ENCODE measurements at places on chromosomes 7 and 10. TPM values are rescaled to one million over a fixed set of nuclear protein-coding genes. Genes with fewer than 3 reads are reported as not detected.

Gene EPDR1
- total RNA-seq = 0.64 TPM

Gene RSU1
- total RNA-seq = 45.6 TPM

Gene ITGB1
- 43.3 TPM for total RNA-seq

Gene HOXA5
- not detected for total RNA-seq

- no peak overlapping the region for H3K27ac ChIP-seq
- no peak overlapping the region for H3K4me3 ChIP-seq
- DNase-seq = no peak
- H3K27me3 ChIP-seq = no peaks in the 10 kb centered on the region
These were observed 132.8 kb downstream of the SEMA3C start for GRCh38 chr7:80785961-80786536.

DNA sequence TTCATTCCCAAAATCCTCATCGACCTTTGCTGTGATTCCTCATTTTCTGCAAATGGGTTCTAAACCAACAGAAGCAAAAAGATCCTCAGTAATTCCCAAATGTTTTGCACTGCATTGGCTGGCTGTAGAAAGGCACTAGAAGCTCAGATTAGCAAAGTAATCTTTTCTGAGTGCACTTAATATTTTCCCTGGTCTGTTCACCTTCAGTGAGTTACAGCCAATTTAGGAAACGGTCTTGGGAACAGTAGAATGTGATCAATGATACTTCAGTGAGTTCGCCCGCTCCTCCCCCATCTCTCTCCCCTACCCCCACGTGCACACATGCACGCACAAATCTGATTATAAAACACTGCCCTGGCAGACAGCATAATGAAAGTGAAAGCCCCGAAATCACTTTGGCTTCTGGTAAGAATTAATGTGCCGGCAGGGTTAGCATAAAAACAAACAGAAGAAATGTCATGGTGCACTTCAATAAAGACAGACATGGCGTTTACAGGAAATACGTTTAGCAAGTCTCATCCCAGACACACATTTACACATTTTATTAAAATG, 201.3 kb upstream of the CDCA7L start:
- H3K4me3 ChIP-seq = no peak overlapping the region
- H3K36me3 ChIP-seq = no peaks in the 10 kb centered on the region
- H3K27me3 ChIP-seq = no peaks in the 10 kb centered on the region
- DNase-seq = no peak

- no peaks in the 10 kb centered on the region for H3K36me3 ChIP-seq
- H3K4me1 ChIP-seq = no peaks in the 10 kb centered on the region
- no peak overlapping the region for H3K27ac ChIP-seq
- H3K4me3 ChIP-seq = no peak overlapping the region
These were observed 193.8 kb upstream of the PHYHIPL start for GRCh38 chr10:58982470-58983239.

DNA sequence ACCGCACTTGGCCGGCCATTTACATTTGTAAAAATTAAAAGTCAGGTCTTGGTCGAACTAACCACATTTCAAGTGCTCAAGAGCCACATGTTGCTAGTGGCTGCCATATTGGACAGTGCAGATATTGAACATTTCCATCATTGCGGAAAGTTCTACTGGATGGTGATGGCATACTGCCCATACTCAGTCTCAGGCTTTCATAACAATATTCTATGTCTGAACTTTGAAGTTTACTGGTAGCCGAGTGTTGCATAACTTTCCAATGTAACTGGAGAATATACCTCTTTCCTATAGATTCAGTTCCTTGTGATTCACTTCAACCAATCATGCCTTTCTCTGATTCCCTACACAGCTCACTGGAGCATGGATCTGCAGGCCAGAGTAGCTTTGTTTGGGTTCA, 43.7 kb downstream of the PSMC2 start:
- no peak overlapping the region for H3K27ac ChIP-seq
- DNase-seq = no peak
- H3K4me1 ChIP-seq = no peaks in the 10 kb centered on the region
- H3K36me3 ChIP-seq = no peaks in the 10 kb centered on the region
- H3K4me3 ChIP-seq = no peak overlapping the region

GRCh38 chr7:43302773-43303460, 190.5 kb downstream of the HECW1 start:
- no peaks in the 10 kb centered on the region for H3K27me3 ChIP-seq
- H3K4me1 ChIP-seq = no peaks in the 10 kb centered on the region
- no peak overlapping the region for H3K27ac ChIP-seq
- no peak overlapping the region for H3K4me3 ChIP-seq
- H3K36me3 ChIP-seq = no peaks in the 10 kb centered on the region

- H3K27me3 ChIP-seq = no peaks in the 10 kb centered on the region
- no peak for DNase-seq
- no peaks in the 10 kb centered on the region for H3K36me3 ChIP-seq
- no peak overlapping the region for H3K27ac ChIP-seq
- H3K4me1 ChIP-seq = no peaks in the 10 kb centered on the region
These were observed 43.8 kb downstream of the RASGEF1A start for GRCh38 chr10:43223056-43223455.

- DNase-seq = no peak
- H3K27ac ChIP-seq = no peak overlapping the region
- no peaks in the 10 kb centered on the region for H3K27me3 ChIP-seq
- peaks cover 22% of the 10 kb centered on the region for H3K4me1 ChIP-seq
These were observed 342.7 kb upstream of the KLF6 start for GRCh38 chr10:4127518-4128315.

GRCh38 chr10:130109796-130110245, 809 bp downstream of the C10orf143 start:
- peak overlapping the region; percentile 100 for H3K4me3 ChIP-seq
- peak overlapping the region; percentile 88 for H3K27ac ChIP-seq
- DNase-seq = peak; percentile 85
- no peaks in the 10 kb centered on the region for H3K27me3 ChIP-seq

- no peak overlapping the region for H3K27ac ChIP-seq
- DNase-seq = no peak
- H3K4me1 ChIP-seq = no peaks in the 10 kb centered on the region
- peaks cover 19% of the 10 kb centered on the region for H3K36me3 ChIP-seq
These were observed 16.1 kb downstream of the CALU start for GRCh38 chr7:128755075-128755818.

Measured in naive thymus-derived CD4-positive, alpha-beta T cell (primary cell).